Esophagus squamous epithelium (tissue), 5 donors: ENCODE measurements at places on chromosomes 7 and 10.

- DNase-seq, result no peak
Measured at GRCh38 chr7:33809228-33809627, 96.1 kb upstream of the BMPER start.

GRCh38 chr7:98365863-98366561 is 34.9 kb downstream of the BAIAP2L1 start:
- no peak for DNase-seq

DNA sequence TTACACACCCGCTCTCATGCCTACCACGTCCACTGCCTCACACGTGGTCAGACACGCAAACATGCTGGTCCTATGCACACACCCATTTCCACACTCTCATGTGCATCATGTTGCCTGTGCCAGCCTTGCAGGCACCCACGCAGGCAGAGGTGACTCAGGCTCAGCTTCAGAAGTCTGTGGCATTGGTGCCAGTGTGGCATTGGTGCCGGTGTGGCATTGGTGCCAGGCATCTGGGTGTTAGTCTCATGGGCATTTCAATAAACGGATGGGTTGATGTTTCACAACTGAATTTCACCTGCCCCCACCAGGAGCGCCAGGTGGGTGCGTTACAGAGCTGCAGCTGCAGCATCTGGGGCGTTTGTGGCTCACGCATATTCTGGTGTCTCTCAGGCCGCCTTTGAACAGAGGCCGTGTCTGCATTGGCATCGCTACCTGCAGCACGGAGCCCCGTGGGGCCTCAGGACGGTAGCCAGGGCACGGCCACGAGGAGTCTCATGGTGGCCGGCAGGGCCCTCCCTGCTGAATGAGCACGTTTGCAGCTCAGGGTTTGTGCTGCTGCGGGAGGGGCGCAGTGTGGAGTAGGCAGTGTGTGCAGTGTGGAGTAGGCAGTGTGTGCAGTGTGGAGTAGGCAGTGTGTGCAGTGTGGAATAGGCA is 24.7 kb downstream of the KNDC1 start:
- no peak for DNase-seq

DNA sequence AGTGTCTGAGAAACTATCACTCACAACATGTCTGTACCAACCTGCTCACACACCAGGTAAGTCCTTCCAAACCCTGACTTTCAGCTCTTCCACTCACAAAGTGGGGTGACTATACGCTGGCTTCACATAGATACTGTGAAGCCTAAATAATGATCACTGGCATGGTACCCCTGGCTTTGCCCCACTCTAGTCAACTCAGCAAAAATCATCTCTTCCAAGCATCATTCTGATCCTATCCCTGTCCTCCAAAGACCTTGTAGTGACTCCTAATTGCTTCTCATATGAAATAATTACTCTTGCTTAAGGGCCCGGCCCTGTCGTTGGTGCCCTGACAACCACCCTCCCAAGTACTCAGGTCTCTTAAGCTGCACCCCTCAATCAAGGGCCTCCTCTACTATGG is 97.8 kb downstream of the SLC25A13 start:
- DNase-seq, result no peak

DNA sequence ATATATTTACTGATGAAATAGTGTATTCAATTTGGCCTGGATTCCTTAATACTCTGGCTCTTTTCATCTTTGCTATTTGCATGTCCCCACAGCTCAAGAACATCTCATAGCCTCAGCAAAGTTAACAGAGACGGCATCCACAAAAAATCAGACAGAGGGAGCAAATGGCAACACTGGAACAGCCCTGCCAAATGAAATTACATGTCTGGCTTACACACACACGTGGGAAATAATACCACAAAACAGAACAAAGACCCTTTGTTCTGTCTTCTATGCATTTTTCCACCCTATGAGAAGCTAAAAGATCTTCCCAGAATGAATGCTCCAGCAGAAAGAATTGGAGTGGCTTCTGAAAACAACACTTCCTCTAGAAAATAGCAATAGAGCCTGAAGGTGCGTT is 139.5 kb downstream of the ALOX5 start:
- DNase-seq, result no peak

DNA sequence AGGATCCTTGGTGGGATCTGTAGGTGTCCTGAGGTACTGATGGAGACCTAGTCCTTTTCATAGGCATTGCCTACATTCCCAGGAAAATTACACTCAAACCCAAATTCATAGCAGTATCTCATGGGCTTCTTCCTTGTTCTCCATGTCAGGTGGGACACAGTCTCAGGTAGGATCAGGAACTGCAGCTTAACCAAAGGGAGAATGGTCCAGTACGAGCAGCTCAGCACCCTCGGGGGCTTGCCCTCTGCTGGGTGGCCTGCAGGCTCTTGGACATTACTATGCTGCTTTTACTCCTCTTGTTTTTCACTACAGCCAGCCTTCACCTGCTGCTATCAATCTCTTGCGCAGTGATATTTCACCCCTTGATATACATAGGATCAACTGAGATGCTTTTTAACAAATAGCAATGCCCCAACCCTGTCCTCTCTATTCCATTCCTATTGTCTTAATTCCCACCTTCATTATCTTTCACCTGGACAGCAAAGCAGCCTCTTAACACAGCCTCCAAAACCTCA is 28.6 kb downstream of the PLA2G12B start:
- no peak for DNase-seq

DNA sequence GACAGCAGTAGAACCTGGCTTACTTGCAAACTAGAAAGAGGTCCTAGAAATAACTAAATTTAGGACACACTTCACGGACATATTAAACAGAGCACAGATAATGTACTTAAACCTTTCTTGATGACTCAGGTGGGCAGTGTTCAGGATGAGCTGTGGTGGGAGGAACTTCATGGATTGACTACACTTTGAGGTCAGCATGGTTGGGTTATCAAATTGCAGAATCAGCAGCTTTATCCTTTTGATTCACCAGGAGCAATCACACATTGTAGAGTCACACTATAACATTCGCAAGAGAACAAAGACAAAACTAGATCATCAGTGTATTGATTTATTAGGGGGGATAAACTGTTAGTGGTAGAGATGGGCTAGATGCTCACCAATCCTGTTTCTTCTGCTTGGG is 38.6 kb upstream of the AGK start:
- DNase-seq, result no peak

GRCh38 chr10:49335364-49335972 is 36.5 kb downstream of the C10orf71 start:
- DNase-seq, result no peak

DNA sequence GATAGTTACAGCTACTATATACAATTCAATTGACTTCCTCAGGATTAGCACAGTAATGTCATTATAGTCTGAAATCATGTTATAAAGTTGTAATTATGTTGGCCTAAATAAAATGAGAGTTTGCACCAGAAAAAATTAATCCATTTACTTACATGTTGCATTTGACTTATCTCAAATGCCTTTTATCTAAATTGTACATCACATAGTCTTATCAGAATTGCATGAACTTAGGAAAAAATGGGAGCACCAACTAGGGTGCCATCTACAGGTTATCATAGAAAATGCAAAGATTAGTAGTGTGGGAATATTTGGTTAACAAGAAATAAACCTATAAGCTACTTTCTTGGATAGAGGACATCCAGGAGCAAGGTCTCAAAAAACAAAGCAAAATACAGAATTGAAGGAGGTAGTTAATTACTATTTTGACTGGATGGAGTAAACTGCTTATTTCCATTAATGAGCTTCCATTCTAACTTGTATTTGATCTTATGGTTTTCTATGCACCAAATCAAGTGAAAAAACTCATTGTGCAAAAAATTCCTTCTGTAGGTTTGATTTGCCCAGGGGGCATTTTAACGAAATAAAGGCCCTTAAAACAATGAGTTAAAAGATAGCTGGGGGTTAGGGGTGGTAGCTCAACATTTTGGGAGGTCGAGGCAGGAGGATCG is 60.0 kb upstream of the ORC5 start:
- no peak for DNase-seq

DNA sequence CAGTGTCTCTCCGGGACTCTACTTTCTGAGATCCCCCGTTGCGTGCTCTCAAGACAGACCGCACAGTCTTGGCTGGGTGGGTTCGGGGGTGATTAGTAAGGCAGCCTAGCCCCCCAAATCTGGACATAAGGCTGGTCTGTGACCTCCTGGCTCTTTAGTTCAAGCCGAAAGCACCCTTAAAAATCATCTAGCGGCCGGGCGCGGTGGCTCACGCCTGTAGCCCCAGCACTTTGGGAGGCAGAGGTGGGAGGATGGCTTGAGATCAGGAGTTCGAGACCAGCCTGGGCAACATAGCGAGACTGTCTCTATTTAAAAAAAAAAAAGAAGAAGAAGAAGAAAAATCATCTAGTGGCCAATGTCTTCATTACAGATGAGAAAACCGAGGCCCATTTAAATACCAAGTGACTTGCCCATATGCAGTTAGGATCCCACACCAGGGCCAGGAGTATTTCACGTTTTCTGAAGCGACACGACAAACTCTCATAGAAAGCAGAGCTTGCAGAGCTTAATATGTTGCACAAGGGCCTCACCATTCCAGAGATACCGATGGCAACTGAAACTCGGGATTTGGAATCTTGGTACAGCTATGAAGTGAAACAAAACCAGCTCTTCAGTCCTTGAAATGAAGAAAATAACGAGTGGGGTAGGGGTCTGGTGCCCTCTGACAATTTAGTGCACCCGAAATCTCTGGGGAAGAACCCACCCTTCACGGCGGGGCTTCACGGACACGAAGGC is 703 bp upstream of the HILPDA start:
- DNase-seq, result no peak

- no peak for DNase-seq
Measured at GRCh38 chr10:74937266-74937856, 111.0 kb downstream of the KAT6B start.

DNA sequence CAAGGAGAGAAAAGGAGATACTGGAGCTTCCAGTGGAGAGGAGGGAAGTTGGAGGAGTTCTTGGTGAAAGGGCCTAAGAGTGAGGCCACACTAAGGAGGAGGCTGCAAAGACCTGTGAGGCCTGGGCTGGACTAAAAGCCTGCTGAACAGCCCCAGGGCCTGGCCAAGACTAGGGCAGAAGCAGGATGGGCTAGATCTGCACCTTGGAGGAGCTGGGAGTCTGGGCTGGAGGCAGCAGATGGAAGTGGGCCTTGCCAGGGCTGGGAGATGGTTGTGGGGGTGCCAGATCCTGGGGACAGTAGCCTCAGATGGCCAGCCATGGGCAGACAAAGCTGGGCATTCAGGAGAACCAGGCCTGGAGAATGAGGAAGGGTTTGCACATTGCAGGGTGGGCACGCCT is 6.5 kb upstream of the PURB start:
- no peak for DNase-seq

- DNase-seq, result no peak
Measured at GRCh38 chr7:155209478-155210319, 88.0 kb upstream of the INSIG1 start.

DNA sequence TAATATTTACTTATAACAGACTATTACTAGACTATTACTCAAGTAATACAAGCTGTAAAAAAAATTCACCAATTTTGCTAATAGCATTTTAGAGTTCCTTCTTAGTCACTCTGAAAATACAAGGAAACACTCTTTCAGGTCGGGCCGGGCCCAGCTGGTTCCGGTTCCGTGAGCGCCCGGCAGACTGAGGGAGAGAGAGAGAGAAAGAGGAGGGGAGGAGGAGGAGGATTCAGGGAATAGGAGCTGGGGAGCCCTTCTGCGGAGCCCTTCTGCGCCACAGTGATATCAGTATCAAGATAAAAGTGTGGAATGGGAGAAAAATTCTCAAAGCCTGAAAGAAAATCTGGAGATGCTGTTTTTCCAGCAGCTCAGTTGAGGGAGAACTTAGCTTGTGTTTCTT is 30.5 kb upstream of the BHLHA15 start:
- no peak for DNase-seq

- no peak for DNase-seq
Measured at GRCh38 chr10:3192856-3193635, 20.5 kb upstream of the PITRM1 start.

- DNase-seq, result no peak
Measured at GRCh38 chr10:61822781-61823230, 78.7 kb upstream of the ARID5B start.

DNA sequence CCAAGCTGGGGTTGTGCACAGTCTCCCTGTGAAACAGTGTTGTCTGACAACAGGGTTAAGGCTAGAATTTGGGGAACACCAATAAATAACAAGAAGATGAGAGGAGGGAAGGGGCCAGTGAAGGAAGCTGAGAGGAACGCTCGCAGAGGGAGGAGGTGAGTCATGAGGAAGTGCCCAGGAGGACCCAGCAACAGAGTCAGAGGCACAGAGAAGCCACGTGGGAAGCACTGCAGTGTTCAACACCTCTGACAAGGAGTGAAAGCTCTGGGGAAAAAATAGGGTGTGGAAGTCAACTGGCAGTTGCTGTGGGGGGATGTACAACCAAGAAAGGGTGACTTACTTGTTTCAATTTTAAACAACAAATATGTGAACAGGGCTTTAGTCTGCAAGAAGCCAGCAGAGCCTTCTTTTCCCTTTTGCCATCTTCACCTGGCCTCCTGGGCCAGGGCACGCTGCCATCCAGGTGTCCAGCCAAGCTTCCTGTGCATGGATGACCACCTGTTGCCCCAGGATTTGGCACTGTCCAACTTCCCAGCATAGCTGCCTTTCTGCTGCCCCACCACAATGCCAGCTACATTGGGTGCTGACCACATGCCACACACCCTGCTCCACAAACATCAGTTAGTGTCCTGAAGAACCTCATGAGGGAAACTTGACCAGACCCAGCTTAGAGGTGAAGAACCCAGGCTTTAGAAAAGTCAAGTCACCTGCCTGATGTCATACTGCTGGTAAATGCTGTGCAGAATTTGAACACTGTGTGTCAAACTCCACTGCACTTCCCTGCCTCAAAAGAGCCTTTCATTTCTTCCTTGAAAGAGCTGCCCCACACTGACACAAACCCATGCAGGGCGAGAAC is 69.6 kb downstream of the ATXN7L1 start:
- DNase-seq, result no peak
